Activated T-cell treated with anti-CD3 and anti-CD28 coated beads, Interleukin-2, amount 50 U/mL, for 1 hour (primary cell): ENCODE measurements at places on chromosomes 12 and 14.

DNA sequence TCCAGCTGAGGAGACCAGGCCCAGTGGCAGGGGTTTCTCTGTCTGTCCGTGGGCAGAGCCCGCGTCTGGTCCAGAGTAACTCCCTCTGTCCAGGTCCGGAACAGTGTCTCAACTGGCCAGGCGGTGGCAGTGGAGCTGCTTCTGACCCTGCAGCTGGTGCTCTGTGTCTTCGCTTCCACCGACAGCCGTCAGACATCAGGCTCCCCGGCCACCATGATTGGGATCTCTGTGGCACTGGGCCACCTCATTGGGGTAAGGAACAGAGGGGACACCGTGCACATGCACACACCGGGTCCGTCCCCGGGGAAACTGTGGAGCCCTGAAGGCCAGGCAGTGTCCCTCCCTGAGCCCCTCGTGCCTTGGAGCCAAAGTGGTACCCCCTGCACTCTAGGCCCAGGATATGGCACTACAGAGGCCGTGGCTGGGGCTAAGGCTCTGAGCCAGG, 1.5 kb downstream of the AQP6 start:
- DNase-seq = no peak

GRCh38 chr12:10959804-10960203, 20.7 kb upstream of the TAS2R14 start:
- DNase-seq = no peak

GRCh38 chr12:55847033-55847432, 4.3 kb upstream of the MMP19 start:
- no peak for DNase-seq

- DNase-seq = no peak
Observed at GRCh38 chr12:123962513-123962912, 10.1 kb downstream of the CCDC92 start.

DNA sequence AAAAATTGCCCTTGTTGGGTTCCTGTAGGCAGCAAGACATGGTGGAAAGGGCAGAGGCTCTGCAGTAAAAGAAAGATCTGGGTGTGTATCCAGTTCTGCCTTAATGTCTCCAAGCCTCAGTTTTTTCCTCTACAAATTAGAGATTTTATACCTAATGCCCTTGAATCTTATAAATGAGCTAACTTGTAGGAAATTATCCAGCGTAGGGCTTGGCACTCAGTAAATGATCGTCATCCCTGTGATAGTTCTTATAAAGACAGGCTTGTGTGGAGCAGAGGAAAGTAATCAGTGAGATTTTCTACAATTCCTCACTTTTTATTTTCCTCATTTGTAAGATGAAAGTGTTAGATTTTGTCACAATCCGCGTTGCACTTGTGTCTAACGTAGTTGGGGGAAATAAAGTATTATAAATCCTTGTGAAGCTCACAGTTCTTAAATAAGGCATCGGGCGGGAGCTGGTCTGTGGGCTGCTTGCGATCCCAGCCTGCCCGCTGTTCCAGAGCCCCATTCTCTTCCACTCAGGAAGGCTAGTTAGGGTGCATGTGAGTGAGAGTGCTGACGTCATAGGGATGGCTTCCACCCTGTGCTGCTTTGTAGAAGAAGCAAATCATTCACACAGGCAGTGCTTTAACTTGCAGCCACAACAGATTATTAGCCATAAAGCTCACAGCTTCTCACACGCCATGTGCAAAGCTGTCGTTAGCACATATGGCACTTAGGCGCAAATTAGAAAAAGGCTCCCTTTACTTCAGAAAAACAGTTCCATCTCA, 87.6 kb downstream of the EML1 start:
- DNase-seq = no peak

GRCh38 chr14:95290021-95290420, 29.7 kb downstream of the CLMN start:
- DNase-seq = no peak

DNA sequence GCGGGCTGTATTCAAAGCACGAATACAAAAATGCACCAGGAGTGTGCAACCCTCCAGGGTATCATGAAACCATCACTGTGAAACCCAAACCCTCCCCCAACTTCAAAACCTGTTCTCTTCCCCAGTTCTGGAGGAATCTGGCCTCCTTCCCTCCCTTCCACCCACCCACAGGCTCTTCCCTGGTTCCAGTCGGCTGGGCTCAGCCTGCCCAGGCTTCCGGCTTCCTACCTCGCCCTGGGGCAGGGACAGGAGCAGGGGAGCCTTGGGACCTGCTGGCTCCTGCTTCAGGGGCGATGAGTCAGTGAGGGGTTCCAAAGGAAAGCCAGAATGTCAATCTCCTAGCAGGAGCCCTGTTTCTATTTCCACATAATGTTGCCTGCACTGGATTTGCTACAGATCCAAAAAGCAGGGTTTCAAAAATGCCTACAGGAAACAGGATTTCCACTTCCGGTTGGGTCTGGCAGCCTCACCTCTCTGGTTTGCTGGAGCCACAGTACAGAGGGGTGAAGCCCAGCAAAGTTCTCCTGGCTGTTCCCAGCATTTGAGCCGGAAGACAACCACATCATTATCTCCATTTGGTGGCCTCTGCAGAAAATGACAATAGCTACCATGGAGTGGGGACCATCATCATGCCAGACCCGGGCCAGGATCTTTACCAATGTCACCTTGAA, 278.3 kb downstream of the DPF3 start:
- no peak for DNase-seq

DNA sequence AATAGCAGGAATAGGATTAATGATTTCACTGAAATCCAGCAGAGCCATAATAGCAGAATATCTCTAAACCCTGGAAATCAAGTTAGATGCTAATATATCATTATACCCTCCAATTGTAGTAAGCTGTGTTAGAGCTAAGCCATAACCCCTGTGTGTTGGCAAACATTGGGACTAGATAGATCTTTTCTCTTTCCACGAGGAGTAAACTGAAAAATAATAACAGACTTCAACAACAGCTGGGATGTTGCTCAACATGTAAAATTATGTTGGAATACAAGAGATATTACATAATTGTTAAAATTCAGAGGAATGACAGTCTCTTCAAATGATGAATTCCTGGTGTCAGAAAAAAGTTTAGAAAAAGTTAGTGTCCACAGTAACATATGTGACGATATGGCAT, 383.8 kb downstream of the SNAPC1 start:
- no peak for DNase-seq

- DNase-seq = peak; percentile 87
Observed at GRCh38 chr12:54214553-54215406, 26.0 kb upstream of the SMUG1 start.

DNA sequence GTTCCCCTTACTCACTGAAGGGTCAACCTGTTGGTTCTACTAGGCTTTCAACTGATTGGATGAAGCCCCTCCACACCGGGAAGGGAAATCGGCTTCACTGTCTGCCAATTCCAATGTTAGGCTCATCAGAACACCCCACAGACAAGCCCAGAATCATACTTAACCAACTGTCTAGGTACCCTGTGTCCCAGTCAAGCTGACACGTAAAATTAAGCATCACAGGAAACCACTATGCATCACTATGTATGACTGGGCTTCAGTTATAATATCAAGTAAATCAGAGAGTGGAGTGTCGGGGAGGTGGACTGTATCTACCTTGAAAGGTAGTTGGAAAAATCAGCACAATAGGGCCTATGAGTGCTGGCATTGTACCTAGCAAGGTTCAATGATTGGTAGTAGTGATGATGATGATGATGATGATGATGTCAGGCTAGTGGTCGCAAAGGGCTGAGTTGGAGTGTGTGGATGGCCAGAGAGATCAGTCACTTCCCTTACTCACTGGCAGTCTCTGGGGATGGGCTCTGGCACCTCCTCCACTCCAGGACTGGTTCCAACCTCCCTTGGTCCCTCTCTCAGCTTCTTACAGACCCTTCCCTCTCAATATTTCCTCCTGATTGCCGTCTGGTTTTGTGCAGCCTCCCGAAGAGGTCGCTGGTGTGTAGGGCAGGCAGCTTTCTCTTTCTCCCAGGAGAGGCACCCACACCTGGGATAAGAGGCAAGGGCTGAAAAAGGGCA, 3.3 kb upstream of the ATG101 start:
- no peak for DNase-seq

GRCh38 chr12:3123729-3124128, 46.5 kb downstream of the TSPAN9 start:
- DNase-seq = no peak

DNA sequence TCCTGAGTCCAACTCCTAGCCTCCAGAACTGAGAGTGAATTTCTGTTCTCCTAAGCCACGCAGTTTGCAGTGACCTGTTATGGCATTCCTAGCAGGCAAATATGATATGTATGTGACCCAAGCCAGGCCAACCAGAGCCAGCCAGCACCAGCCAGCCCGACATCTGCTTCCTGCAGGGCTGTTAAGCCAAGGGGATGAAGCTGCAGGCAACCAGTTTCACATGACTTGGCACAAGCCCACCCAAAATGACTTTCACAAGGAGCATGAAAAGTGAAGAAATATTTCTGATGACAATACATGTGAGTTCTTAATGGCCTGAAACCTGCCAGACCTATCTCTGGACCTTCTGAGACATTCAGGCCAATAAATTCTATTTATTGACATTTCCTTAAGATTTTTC, 68.1 kb downstream of the ITPK1 start:
- DNase-seq = no peak

DNA sequence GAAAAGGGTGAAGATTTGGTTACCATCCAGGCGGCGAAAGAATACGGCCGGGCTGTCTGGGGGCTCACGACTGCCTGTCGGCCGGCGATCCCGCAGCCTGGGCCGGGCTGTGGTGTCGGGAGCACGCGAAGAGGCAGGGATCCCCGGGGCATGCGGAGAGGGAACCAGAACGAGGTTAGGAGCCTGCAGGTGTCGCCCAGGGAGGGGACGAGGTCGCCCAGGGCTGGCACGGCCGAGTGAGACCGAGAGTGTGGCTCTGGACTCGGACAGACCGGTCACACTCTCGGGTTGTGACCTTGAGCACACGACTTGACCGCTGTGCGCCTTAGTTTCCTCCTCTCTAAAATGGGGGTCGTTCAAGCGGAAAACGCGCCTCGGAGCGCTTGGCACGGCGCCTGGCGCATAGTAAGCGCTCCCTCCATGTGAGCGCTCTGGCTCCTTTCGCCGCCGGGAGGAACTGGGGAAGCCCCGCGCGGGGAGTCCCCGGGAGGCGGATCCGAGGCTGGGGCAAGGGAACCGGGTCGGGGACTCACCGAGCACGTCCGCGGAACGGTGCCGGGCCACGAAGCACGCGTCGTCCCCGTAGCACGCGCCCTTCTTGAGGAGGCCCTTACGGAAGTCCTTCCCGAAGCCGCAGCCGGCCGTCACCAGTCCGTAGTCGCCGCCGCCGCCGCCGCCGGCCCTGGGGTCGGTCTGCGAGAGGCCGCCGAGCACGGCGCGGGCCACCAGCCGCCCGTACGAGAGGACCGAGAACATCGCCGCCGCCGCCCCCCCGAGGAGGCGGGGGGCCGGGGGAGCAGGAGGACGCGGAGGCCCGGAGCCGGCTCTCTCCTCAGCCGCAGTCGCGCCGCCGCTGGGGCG, 612 bp downstream of the PPTC7 start:
- DNase-seq = peak; percentile 82

DNA sequence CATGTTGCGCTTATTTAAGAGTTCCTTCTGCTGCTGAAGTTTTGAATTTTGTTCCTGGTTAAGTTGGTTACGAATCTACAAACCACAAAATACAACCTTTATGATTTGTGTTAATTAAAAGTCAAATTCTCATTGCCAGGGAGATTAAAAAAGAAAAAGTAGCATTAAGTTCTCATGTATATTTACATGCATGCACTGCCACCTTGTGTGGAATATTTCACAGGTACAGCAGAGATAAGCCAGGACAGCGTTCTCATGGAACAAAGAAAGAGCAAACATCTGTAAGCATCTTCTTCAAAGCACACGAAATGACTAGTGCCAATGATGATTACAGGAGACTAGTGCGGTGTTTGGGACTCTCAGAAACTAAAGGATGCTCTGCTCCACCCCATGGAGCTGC, 34.2 kb downstream of the ZFYVE21 start:
- no peak for DNase-seq

GRCh38 chr14:31208546-31209424, 1.2 kb upstream of the HECTD1 start:
- peak; percentile 45 for DNase-seq

- no peak for DNase-seq
Observed at GRCh38 chr14:69086537-69086936, 66.4 kb downstream of the DCAF5 start.

DNA sequence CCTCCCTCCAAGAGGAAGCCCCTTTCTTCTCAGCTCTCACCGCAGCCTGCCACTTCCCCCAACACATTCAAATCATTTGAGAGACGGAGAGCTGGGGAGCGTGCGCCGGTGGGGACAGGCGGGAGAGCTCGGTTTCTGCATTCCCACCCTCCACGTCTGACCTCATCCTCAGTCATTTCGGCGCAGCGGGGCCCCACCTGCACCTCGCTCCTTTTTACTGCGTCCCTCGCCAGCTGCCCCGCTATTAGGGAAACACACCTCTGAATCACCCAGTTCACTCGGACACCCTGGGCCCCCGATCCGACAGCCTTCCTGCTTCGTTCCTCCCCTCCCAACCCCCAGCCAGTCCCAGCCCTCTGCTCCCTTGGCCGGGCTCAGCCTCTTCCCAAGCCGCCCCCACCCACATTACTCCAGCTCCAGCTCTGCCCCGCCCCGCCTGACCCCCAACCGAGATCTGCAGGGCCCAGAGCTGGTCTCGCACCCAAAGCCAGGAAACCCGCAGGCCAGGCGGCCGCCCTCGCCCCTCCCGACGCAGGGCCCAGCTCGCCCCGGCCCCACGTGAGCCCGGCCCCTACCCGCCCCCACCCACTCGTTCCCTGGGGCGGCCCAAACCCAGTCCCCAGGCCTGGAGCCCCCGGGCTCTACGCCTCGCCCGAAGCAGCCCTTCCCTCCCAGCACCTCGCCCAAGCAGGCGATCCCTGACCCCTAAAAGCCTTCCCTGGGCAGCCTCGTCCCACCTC, 783 bp downstream of the CORO1C start:
- DNase-seq = peak; percentile 40

GRCh38 chr12:6764011-6764828, 1.9 kb upstream of the PTMS start:
- DNase-seq = no peak

DNA sequence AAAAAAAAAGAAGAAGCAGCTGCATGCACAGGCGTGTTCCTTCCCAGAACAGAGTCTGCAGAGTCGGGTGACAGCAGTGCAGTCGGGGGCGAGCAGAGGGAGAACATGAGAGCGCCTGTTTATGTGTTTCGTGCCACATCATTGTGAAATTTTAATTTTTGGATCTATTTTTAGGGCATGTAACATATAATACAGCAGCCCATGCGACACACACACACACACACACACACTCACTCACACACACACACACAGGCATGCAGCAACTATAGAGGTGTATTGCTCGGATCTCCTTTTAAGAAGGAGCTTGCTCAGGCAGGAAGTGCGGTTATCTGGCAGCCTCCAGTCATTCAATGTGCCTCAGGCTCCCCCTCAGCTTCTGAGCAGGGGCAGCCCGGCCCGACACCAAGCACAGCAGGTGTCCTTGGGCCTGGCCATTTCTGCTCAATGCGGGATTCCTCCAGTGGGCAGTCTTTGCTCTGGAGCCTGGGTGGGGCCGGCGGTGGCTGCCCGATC, 71.8 kb downstream of the ZNF664 start:
- no peak for DNase-seq

DNA sequence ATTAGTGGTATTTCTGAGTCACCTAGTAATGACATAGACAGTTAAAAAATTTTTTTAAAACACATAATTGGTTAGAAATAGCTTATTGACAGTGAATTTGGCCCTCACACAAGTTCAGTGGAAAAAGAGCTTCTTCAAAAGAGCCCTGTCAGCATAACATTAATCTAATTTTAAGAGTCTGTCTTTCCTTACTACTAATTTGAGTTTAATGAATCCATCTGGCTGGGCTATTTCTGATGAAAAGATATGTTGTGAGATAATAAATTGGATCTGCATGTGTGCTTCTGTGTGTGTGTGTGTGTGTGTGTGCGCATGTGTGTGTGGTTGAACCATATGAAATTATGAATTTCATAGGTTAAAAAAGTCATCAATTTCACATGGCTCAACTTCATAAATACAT, 1045.2 kb downstream of the FLRT2 start:
- DNase-seq = no peak
